ENCODE measurements at places on chromosomes 6 and 20.

GRCh38 chr6:150142670-150143515 is at the start of gene PPP1R14C:
Gene PPP1R14C (plus strand): TSS chr6:150143044. CDS start chr6:150143193, 149 bp downstream.
- DNase-seq, result peak; percentile 10

DNA sequence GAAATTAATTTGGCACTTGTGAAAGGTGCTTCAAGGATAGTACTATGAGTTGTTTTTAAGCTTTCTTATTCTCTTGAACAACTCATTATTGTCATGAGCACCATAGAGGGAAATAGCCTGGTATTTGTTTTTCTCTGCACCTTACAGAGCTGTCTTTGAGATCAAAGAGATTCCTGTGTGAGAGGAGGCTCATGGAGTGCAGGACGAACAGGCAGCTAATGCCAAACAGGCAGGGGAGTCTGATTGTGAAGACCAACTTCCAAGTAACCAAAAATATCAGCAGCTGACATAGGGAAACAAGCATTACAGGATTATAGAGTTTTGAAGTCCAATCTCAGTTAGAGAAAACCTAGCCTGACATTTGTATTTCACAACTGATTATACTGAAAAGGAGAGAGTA is 110.6 kb upstream of the TENT5A start:
- no peak for DNase-seq

- DNase-seq, result no peak
Measured at GRCh38 chr6:134589512-134589911, 271.6 kb upstream of the SGK1 start.

GRCh38 chr20:9532069-9532838 is 17.9 kb downstream of the LAMP5 start:
- DNase-seq, result no peak

- DNase-seq, result no peak
Measured at GRCh38 chr6:16258709-16259075, 20.3 kb downstream of the GMPR start.

DNA sequence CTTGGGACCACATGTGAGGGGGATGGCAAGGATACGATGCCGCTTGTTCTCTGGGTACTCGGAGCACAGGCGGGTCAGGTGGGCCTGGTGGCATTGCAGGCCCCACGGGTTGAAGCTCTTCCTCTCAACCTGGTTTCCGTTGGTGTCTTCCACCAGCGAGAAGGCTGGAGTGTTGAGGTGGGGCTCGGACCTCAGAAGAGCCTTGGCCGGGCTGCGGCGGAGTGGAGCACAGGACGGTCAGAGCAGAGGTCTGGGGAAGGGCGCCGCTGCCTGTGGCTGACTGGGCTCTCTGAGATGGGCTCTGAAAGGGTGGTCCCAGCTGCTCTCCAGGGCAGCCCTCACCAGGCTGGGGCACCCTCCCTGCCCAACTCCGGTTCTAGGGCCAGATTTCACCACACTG is 15.2 kb upstream of the UQCC2 start:
- DNase-seq, result no peak

DNA sequence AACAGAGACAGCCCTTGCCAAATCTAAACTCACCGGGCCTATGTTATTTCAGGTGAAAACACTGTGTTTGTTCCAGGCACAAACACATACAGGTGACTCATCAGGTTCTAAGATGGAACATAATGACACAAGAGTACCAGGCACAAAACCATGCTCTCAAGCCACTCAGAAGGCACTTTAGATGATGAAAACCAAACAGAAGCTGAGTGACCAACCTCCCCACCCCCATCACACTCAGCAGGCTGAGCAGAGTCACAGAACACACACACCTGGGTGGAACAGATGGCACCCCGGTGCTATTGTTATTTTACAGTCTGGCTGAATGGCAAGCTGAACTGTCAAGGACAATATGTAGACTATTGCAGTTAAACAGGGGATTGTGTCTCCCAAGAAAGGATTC is 20.6 kb upstream of the NKX2-2 start:
- no peak for DNase-seq

DNA sequence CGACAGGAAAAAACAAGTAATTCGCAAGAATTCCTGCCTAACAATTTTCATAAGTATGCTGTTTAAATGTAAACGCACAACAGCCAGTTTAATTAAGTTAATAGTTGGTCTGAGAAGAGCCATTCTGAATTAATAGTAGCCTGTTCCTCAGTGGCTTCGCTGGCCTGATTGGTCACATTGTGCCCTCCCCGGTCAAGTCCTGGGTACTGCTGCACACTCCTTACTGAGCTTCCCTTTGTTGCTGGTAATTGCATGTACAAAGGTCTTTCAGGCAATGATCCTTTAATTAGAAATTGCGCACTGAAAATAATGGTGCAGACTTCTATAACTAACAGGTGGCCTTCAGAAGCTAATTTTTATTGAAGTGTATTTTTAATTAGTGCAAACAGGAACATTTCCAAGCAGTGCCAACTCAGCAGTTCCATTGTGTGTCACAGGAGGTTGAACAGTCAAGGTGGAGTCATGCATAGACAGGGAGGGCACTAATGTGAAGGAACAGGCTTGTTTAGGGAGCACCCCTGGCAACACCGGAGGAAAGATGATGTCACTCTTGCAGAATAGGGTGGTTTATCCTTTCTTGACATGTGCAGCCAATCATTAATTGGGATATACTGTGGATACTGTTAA is 92.6 kb upstream of the SLC22A23 start:
- no peak for DNase-seq

DNA sequence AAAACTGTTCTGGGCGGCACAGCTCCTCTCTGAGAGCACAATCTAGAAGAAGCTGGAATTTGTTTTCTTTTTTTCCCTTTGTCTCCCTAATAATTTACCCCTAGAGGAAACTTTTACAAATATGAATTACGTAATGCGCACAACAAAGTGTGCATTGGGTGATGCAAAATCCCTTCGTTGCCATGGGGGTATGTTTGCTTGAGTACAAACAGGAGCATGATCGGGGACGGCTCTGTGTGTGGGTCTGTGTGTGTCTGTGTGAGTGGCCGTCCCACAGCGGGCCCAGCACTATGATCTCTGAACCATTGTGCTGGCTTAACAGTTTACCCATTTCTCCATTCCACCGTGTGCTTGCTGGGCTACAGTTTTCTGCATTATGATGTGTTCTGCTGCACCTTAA is 278.2 kb downstream of the CDC5L start:
- no peak for DNase-seq

- no peak for DNase-seq
Measured at GRCh38 chr6:56158571-56158970, 88.8 kb downstream of the COL21A1 start.

DNA sequence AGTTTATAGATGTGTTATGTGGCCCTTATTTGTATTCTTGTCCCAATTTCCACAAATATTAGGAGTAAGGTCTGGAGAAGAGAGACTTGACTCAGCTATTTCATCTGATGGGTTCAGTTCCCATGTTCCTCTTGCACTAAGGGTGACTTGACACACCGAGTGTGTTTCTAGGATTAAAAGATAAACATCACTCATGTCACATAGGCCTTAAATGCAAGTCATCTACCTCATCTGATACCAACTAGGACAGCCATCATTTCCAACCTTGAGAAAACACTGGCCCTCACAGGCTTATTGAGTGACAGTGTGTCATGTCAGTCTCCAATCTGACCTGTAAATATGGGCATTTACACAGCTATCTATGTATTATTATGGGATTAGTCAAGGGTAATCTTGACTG is 53.0 kb upstream of the ADGRF5 start:
- DNase-seq, result no peak

GRCh38 chr20:62241506-62241905 is 3.2 kb downstream of the OSBPL2 start:
- DNase-seq, result no peak

DNA sequence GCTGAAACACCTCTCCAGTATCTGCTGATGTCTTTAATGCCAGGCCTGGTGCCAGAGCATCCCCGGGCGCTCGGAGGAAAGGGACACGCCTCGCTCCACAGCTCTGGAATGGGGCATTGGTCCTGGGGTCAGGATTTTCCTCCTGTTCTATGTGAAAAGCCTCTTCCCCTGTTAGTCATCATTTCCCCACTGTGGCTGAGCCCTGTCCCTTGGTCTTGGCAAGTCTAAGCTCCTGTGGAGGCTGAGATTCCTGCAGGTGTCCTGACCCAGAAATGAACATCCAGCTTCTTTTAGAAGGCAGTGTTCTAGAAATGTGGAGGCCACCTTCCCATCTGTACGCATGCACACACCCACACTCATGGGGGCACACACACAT is 19.4 kb downstream of the SYNDIG1 start:
- no peak for DNase-seq

- DNase-seq, result no peak
Measured at GRCh38 chr20:40848526-40848925, 159.5 kb upstream of the MAFB start.

DNA sequence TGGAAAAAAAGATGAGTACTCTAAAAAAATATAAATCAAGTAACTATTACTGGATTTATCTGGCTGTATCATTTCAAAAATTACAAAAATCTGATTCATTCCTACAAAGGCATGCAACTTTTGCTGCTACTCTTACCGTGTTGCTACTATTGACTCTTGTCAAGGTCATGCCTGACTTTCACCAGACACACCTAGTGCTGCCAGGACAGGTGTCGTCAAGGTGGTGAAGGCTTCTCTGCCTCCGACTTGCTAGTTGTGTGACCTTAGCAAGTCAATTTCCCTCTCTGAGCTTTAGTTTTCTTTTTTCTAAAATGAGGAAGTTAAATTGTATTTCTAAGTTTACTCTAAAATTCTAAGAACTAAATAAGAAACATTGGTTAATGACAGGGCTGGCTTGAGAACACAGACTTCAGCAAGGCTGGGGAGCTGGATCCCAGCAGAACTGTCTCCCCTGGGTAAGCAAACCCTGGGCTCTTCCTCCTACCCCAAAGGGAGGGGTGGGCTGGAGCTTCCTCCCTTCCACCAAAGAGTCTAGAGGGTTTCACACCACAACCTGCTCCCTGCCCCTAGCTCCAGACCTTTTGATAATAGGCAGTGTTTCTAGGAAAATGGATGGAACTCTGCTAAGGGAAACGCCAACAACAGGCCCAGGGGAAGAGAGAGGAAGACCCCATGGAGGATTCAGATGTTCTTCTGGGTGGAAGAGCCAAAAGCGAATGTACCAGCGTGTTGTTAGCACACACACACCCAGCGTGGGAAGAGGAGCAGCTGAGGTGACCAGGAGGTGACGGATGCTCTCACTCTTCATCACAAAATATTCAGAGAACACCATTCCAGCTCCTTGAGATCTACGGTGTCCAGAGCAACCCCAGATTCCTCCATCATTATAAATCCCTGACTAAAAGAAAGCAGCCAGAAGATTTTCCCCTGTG is 47.9 kb upstream of the CITED2 start:
- no peak for DNase-seq

GRCh38 chr6:150723857-150724256 is 124.2 kb downstream of the PLEKHG1 start:
- peak; percentile 8 for DNase-seq

- DNase-seq, result peak; percentile 72
Measured at GRCh38 chr6:52574709-52575501, 2.0 kb downstream of the TRAM2 start.

- peak; percentile 97 for DNase-seq
Measured at GRCh38 chr6:26234421-26235301, 130.3 kb upstream of the BTN3A2 start.

DNA sequence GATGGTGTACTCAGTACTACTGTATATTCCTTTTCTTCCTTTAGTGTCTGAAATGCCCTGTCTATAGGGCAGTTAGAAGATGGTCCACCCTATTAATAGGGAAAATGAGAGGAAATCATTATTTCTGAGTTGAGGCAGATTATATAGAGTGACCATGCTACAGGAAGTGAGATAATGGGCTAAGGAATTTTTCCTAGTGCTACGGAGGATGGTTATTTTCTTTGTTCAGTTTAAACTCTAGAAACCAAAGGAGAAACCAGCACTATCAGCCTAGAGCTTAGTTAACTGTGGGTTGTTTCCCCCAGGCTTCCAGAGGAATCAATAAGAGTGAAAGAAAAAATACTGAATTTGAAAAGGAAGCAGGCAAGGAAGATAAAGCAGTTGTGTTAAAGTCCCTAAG is 474 bp downstream of the TSBP1 start:
- DNase-seq, result no peak

- DNase-seq, result no peak
Measured at GRCh38 chr6:140001821-140002341, 627.4 kb upstream of the CITED2 start.
